ENCODE measurements at places on chromosomes 12 and 14.

DNA sequence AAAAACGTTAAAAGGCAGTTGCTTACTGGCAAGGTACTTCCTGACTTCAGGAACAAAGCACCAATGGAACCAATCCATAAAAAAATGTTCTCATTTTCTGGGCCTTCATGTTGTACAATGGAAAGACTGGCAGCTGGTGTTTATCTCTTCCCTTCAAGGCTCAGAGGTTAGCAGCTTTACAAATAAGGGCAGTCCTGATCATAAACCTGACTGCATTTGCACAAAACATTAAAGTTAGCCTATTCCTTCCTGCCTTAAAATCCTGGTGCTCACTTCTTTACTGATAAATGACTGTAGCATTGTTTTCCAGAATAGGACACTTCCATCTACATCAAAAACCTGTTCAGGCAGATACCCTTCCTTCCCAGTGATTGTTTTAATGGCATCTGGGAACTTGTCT is 19.2 kb downstream of the IL26 start:
- DNase-seq, result no peak

- DNase-seq, result no peak
These were observed 165.4 kb upstream of the PWP1 start for GRCh38 chr12:107519906-107520859.

- peak; percentile 84 for DNase-seq
These were observed 7.5 kb downstream of the TMEM52B start for GRCh38 chr12:10186299-10186698.

GRCh38 chr12:107570721-107571120 is 114.9 kb upstream of the PWP1 start:
- no peak for DNase-seq

GRCh38 chr14:93643127-93643526 is 145.2 kb downstream of the PRIMA1 start:
- DNase-seq, result no peak

GRCh38 chr12:106954462-106955376 is 988 bp upstream of the TMEM263 start:
- DNase-seq, result no peak

GRCh38 chr14:99768381-99768780 is 24.8 kb upstream of the EML1 start:
- peak; percentile 63 for DNase-seq

DNA sequence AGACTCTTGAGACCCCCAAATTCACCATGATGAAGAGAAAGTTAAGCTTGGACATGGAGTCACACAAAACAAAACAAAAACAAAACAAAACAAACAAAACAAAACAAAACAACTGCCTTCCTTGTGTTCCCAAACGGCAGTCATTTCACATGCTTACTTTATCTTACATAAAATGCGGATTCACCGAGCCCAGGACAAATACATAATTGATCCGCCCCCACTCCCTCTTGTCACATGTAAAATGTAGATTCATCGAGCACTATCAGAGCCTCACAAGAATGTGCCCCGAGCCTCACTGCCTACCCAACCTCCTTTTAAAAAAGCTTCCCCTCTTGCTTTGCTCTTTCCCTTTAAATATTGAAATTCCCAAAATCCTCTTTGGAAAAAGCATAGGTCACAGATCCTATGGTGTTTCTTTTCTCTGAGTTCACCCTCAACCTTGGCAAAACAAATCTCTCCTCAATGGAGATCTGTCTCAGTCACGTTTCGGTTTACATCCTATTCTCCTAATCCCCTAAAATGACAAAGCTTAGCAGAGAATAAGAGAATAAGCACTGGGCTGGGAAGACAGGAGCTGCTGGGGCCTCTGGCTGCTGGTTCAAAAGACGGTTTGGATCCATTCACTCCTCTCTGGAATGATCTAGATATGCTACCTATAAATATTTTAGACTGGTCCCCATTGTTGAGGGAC is 83.7 kb downstream of the NINJ2 start:
- DNase-seq, result no peak

DNA sequence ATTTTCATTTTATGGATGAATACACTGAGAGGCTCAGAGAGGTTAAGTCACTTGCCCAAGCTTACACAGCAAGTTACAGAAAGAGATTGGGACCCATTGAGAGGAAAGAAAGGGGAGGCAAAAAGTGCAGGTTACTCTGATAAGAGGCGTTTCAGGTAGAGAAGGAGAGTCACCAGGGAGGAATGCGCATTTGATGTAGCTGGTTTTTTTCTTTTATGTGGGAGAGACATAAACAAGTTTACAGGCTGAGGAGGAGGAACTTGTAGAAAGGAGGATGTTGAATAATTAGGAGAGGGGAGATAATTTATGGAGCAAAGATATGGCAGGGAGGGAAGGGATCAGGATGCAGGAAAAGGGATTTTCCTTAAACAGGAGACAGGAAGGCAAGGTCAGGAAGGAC is 297.0 kb downstream of the PCNX1 start:
- DNase-seq, result no peak

GRCh38 chr12:57549909-57550640 is at the start of gene KIF5A:
TSS of gene KIF5A (plus strand) at chr12:57550044. CDS start at chr12:57550272, 228 bp downstream.
- DNase-seq, result no peak

GRCh38 chr14:51836417-51836816 is 24.0 kb upstream of the GNG2 start:
- no peak for DNase-seq

GRCh38 chr12:113347892-113348291 is 10.5 kb upstream of the PLBD2 start:
- DNase-seq, result no peak

- no peak for DNase-seq
These were observed 33.9 kb upstream of the LTBP2 start for GRCh38 chr14:74645756-74646470.

GRCh38 chr12:22313286-22313962 is 21.1 kb downstream of the ST8SIA1 start:
- no peak for DNase-seq

DNA sequence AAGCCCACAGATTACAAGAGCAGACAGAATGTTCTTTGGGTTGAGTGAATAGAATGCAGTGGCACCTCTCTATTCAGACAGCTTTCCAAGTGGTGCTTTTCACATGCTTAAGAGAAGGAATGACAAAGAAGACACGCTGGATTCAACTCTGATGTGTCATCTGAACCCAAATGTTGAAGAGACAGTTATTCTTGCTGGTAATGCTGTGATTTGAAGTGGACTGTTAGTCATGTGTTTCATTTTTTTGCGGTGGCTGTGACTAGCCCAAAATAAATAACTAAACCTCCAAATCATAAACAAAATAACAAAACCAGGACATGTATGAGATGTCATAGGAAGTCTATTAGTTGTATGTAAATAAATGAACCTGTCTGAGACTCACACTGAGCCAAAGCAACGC is 391.8 kb upstream of the PRICKLE1 start:
- DNase-seq, result no peak

DNA sequence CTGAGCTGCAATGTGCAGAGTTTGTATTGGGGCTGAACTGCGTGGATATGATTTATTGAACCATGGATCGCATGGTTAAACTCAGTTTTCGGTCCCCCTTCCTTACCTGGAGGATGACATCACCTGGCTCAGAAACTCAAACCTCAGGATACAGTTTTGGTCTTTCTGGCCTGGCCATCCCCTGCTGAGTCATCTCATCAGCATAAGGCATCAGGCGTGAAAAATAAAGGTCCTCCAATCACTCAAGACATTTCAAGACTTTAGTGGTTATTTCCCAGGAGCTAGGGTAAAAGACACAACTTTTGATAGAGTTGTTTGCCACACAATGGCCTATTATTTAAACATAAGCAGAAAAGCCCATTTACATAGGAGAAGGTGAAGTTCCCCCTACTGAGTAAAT is 631.1 kb upstream of the TMEM132C start:
- DNase-seq, result no peak

- DNase-seq, result peak; percentile 86
These were observed at the start of gene TAMALIN for GRCh38 chr12:52006726-52007157. TSS of gene TAMALIN (plus strand) at chr12:52006946. CDS start at chr12:52007020, 74 bp downstream.

DNA sequence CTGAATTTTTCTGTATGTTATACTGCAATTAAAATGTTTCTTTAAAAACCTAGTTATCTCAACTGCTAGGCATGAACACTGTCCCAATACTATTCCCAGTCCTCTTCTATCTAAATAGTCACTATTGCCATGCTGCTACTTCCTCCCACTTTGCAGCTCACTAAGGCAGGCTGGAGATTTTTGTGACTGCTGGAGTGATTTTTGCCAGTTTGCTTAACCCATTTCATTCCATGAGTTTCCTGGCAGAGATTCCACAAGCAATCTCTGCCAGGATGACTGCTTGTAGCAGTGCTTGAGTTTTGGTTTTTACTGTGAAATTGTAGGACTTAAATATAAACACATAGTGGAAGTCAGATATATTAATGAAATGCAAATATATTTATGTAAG is 80.8 kb downstream of the BHLHE41 start:
- no peak for DNase-seq

GRCh38 chr14:75127903-75128595 is 1.2 kb upstream of the NEK9 start:
- no peak for DNase-seq

DNA sequence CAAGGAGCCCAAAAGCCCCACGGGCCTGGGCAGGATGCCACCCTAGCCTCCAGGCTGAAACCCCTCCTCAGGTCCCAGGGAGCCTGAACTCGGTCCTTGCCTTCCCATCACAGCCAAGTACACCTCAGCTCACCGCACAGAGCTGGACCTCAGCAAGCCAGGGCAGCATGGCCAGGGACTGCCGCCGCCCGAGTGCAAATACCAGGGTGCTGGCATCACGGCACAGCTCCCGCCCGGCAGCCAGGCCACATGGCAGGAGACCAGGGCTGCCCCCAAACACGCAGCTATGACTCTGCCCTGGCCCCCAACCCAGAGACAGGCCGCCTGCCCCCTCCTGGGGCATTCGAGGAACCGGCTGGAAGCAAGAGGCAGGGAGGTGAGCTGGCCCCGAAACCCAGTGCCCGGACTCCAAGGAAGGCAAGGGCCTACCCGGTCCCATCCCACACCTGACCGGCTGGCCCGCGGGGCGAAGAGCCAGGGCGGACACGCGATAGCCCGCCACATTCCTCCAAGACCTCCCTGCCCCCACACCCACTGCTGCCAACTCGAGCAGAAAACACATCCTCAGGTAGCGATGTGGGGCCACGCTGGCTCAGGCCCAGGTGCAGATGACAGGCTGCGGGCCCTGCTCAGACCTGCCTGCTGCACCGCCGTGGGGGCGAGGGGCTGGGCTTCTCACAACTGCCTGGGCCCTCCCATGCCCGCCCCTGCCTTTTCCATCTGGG is 2.7 kb downstream of the JAG2 start:
- no peak for DNase-seq

DNA sequence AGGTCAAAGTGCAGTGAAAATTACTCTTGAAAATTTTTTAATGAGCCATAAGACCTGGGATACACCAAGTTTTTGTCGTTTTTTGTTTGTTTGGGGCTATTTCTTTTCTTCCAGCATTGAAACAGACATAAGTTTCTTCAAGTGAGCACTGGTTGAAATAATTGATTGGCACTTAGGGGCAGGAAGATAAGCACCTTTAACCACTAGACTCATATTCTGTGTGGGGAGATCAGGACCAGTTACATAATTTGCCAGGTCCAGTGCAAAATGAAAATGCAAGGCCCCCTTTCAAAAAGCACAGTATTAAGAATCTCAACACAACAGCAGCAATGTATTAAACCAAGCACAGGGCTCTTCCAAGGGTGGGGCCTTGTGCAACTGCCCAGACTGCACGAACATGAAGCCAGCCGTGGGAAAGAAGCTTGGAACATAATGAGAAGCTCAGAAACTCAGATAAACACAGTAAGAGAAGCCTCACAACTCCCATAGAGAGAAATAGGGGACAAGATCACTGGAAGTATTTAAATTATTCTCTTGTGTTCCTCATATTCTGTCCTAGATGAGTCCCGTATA is 3.2 kb upstream of the TCP11L2 start:
- no peak for DNase-seq

- no peak for DNase-seq
These were observed 445.7 kb downstream of the DAD1 start for GRCh38 chr14:22143363-22143762.

DNA sequence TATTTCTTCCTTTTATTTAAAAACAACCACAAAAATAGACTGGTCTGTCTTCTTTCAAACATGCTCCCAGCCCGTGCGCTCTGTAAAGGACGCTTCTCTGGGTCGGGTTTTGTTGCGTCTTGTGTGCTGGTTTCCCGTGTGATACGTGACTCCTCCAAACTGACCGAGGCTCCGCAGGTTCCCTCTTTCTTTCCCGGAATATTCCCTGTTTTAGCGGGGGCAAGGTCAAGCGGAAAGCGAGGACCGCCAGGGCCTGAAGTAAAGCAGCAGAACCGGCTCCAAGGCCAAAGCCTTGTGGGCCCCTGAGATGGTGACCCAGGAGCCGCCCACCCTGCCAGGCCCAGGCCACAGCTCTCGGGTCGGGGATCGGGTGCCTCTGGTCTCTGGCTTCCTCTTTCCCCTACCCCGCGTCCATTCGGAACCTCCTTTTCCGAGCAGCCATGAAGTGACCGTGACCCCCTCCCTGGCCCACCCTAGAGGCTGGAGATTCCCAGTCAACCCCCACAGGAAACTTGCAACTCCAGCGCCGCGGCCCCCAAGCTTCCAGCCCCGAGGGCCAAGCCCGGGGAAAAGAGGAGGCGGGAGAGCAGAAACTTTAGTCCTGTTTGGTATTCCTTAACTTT is 885 bp upstream of the HOXC10 start:
- DNase-seq, result no peak

GRCh38 chr12:3803865-3804472 is 51.1 kb upstream of the CRACR2A start:
- peak; percentile 82 for DNase-seq

DNA sequence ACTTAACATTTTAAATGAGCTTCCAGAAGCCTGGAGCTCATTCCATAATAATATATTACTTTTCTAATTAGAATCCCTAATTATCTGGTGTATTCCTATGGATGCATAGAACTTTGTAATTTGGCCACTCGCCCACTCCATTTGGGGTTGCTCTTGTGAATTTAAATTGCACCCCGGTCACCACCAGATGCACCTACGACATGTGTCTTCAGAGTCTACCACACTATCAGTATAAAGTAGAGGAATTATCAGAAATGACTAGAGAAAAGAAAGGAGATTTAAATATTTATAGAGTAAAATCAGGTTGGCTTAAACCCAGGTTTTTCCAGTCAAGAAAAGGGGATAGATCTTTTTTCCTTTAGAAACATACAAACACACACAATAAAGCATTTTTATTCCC is 145.8 kb upstream of the DCN start:
- no peak for DNase-seq

- DNase-seq, result no peak
These were observed 36.7 kb upstream of the NKX2-8 start for GRCh38 chr14:36619131-36619530.

DNA sequence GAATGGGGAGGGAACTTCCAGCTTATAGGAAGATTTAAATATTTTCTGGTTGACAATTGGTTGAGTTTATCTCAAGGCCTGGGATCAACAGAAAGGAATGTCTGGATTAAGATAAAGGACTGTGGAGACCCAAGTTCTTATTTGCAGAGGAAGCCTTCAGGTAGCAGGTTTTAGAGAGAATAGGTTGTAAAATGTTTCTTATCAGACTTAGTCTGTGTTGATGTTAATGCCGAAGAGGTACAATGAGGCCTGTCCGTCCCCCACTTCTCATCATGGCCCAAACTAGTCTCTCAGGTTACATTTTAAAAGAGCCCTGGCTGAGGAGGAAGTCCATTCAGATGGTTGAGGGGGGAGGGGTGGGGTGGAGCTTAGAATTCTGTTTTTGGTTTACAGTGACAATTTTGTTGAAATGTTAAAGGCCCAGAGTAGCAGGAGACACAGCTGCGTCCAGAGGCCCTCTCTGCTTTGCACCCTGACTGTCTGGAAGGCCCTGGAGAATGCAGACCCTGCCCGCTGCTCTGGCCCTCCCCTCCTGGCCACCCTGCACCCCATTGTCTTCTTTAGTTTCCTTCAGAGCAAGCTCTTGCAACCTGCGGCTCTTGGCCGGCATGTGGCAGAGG is 672.5 kb upstream of the TMEM132C start:
- DNase-seq, result no peak

- DNase-seq, result no peak
These were observed 27.3 kb upstream of the HELB start for GRCh38 chr12:66275040-66275439.
